NAMALWA (cell line): ENCODE measurements at places on chromosomes 5 and 9.

DNA sequence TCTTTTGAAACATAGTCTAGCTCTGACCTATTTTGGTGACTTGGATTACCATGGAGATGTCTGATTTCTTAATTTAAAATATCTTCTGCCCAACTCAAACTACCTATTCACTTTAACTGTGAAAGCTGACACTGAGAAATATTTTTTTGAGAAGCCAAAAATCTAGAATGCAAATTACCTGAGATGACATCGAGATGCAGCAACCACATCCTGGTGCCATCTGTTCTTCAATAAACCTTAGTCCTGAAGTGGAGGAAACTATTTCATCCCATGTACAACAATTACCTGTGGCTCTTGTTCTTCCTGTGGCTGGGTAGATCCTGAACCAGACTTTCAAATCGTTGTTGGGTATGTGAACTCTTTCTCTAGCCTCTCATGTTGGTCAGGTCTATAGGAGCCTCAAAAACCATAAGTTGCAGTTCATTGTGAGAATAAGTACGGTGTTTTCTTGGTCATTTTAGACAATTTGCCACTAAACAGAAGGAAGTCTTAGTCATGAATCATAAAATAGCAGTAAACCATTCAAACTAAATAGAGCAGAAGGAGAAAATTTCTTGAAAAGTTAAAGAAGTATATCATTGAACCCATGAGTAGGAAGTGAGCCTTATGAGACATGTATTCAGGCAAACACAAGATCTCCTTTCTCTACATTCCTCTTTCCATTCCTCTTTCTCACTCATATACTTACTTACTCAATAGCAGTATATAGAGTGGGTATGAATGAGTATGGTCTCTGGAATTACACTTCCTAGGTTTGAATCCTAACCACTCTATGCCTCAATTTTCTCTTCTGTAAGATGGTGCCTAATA is 176.0 kb downstream of the HMHB1 start:
- DNase-seq: no peak

DNA sequence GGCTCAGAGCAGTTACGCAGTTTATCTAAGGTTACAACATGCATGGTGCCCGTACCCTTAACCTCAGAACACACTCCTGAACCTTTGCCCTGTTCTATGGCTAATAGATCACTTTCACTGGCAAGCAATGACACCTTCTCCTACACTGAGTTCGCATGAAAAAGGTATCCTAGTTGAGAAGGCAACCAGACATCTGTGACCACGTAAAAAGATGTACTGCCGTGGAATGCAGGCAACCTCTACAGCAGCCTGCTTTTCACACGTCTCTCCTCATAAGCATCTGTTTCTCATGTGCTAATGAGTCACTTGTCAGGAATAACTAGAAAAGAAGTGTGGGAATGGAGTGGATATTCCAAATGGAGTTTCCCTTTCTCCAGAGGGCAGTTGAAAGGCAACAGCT is 71.4 kb downstream of the FBXO38 start:
- no peak for DNase-seq

DNA sequence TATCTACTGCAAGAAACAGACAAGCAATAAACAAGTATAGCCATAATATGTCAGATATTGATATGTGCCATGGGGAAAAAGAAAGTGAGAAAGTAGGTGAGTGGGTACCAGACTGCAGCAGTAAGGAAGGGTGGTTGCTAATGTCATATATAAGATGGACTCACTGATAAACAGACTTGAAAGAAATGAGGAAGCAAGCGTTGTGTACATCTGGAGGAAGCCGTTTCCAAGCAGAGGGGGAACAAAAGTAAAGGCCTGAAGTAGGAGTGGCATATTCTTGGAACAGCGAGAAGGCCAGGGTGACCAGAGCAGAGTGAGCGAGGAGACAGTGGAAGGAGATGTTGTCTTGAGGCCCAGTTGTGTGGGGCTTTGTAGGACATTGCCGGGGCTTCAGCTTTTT is 142.2 kb upstream of the MAP3K1 start:
- DNase-seq: no peak

GRCh38 chr9:79694208-79694607 is 122.4 kb downstream of the TLE4 start:
- DNase-seq: no peak

DNA sequence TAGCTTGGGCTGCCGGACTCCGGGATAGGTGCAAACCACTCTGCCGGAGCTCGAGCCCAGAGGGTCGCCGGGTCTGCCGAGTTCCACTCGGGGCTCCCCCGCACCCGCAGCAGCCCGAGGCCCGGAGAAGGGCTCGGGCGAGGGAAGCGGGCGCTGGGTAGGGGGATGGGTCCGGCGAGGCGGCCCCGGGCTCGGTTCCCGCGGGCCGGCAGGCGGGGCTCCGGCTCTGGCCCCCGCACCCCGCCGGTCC is 507 bp downstream of the RICTOR start:
- DNase-seq: no peak
